ENCODE measurements at places on chromosomes 11 and 22. TPM values are rescaled to one million over a fixed set of nuclear protein-coding genes. Genes with fewer than 3 reads are reported as not detected.

The LRRC4C gene
- total RNA-seq, result not detected

The KCNQ1OT1 gene
- total RNA-seq, result 1.5 TPM

The SMIM38 gene
- 0.85 TPM for total RNA-seq

The OR56A1 gene
- total RNA-seq, result not detected

The OR8D4 gene
- total RNA-seq, result not detected

The PRAME gene
- 0.58 TPM for total RNA-seq

The SHANK2 gene
- 5.0 TPM for total RNA-seq

The HOATZ gene
- not detected for total RNA-seq

The OR51B5 gene
- 0.28 TPM for total RNA-seq

The MS4A6E gene
- not detected for total RNA-seq

The INS gene
- total RNA-seq, result not detected

The PRRG4 gene
- under 0.01 TPM for total RNA-seq

The PATE4 gene
- not detected for total RNA-seq

The CNGA4 gene
- total RNA-seq, result 0.19 TPM

The OR51I1 gene
- not detected for total RNA-seq

The BCL2L13 gene
- 66.0 TPM for total RNA-seq

The SNX32 gene
- 0.38 TPM for total RNA-seq

The RAPSN gene
- 0.19 TPM for total RNA-seq

The HTR3A gene
- not detected for total RNA-seq

The ATXN10 gene
- 180 TPM for total RNA-seq

The APOBEC3F gene
- total RNA-seq, result 5.4 TPM

The SRSF8 gene
- total RNA-seq, result 15.2 TPM

The APOL1 gene
- 85.1 TPM for total RNA-seq

The ANKK1 gene
- not detected for total RNA-seq

Measured in regular cardiac myocyte (primary cell).